ENCODE measurements at places on chromosomes 1 and 21.

- DNase-seq, result no peak
Observed at GRCh38 chr1:37009521-37009920, 24.8 kb downstream of the GRIK3 start.

GRCh38 chr21:42350927-42351426 is at the start of gene TFF2:
Gene TFF2 (minus strand): TSS chr21:42350994. CDS start chr21:42350957, 37 bp downstream.
- DNase-seq, result no peak

DNA sequence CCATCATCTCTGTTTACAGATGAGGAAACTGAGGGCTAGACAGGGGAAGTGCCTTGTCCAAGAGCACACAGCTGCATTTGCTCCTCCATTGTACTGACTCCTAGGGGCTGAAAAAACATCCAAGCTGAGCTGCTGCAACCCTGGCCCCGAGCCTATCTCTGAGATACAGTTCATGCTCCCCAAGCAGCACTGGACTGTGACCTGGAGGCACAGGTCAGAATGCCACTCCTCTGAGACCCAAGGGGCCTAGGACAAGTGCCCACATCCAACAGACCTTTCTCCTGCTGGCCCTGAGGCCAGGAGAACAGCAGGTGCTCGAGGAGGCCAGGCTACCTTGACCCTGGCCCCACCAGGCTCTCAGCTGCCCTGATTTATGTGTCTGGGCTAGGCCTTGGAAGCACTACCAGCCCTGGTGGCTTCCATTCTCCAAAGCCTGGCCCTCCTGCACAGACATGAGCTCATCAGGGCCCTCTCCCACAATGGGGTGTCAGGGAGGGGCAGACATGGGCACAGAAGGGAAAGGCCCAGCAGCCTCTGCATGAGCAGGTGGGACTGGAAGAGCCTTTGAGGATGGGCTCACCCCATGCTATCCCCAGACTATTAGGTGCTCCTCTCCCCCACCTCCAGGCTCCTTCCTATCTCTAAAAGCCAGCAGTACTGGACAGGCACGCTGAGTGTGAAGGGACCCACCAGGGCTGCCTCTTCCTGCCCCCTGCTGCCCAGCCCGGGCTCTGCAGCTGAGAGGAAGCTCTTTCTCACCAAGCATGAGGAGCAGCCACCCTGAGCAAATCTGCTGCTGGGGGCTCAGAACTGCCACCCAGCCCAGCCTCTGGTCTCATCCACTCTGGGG is 18.8 kb downstream of the ADGRB2 start:
- DNase-seq, result peak; percentile 80

- no peak for DNase-seq
Observed at GRCh38 chr1:115214098-115214497, 124.0 kb downstream of the NGF start.

GRCh38 chr1:12078938-12079861 is 16.1 kb downstream of the TNFRSF8 start:
- DNase-seq, result peak; percentile 77

DNA sequence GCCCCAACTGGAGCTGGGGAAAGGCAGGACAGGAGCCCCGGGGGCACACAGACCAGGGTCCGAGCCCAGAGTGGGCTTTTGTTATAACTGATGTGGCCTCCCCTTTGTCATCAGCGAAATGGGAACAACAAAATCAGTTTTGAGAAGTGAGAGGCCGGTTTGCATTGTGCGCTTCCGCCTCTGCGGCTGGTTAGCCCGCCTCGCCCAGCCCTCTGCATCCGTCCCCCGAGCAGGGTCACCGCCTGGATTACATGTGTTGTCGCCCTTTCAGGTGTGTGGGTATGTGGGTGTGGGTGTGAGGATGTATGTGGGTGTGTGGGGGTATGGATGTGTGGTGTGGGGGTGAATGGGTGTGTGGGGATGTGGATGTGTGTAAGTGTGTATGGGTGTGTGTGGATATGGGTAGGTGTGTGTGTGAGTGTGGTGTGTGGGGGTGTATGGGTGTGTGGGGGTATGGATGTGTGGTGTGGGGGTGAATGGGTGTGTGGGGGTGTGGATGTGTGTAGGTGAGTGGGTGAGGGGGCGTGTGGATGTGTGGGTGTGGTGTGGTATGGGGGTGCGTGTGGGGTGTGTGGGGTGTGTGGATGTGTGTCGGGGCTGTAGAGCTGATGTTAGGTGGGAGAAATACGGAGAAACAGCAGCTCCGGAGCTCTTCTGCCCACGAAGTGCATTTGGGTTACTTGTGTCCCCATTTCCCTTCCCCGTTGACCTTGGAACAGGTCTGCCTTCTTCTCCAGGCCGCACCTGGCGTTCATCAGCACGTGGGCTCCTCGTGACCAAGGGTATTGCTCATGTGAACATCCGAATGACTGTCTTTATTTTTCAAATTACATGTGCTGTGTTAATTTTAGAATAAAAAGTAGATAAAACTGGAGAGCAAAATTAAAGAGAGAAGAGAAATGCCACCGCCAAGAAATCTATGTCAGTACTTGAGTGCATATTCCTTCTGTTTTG is 67.6 kb downstream of the FHAD1 start:
- no peak for DNase-seq

- no peak for DNase-seq
Observed at GRCh38 chr1:86621286-86621685, 74.4 kb downstream of the CLCA4 start.

- peak; percentile 67 for DNase-seq
Observed at GRCh38 chr1:23593556-23594148, 34.4 kb upstream of the ID3 start.

- no peak for DNase-seq
Observed at GRCh38 chr1:108645564-108646184, 15.2 kb downstream of the HENMT1 start.

- DNase-seq, result no peak
Observed at GRCh38 chr21:39000496-39000895, 182.8 kb downstream of the PSMG1 start.

GRCh38 chr1:36084497-36085115 is 712 bp downstream of the TEKT2 start:
- peak; percentile 25 for DNase-seq

DNA sequence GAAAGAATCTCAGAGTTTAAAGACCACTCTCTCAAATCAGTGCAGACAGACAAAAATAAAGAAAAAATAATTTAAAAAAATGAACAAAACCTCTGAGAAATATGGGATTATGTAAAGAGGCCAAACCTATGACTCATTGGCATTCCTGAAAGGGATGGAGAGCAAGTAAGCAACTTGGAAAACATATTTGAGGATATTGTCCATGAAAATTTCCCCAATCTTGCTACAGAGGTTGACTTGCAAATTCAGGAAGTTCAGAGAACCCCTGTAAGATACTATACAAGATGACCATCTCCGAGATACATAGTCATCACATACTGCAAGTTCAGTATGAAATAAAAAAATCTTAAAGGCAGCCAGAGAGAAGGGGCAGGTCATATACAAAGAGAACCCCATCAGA is 43.7 kb upstream of the IVNS1ABP start:
- DNase-seq, result no peak

DNA sequence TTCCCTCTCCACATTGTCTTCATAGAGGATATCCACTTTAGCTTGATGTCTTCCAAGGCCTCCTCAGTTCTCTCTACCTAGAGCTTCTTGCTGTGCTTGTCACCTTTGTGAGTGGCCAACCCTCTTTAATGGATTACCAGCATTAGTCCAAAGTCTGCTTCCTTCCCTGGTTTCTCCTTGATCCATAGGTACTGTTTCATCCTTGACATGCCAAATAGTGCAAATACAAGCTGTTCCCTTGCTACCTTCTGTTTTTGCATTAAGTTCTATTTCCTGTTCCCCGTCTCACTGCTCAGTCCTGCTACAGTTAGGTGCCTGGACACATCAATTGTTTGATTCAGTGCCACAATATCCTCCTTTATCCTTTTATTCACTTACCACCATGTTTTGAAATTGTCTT is 19.2 kb downstream of the MAST2 start:
- no peak for DNase-seq

GRCh38 chr1:244155661-244156060 is 104.6 kb downstream of the ZBTB18 start:
- no peak for DNase-seq

DNA sequence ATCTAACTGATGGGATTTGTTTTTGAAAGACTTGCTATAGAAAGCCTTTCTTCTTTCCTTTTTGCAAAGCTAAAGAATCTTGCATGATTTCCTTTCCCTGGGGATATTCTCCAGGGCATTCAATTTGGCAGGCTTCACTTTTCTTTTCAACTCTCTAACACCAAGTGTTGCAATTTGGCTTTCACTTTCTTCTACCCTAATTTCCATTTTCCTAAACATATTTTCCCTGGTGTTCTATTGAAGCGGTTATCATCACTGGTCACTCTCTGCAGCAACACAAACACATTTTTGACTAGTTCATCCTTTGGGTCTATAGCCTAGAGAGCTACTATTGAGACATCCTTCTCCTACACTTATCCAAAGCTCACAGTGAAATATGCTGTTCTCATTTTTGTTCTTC is 424.5 kb downstream of the NEGR1 start:
- no peak for DNase-seq

DNA sequence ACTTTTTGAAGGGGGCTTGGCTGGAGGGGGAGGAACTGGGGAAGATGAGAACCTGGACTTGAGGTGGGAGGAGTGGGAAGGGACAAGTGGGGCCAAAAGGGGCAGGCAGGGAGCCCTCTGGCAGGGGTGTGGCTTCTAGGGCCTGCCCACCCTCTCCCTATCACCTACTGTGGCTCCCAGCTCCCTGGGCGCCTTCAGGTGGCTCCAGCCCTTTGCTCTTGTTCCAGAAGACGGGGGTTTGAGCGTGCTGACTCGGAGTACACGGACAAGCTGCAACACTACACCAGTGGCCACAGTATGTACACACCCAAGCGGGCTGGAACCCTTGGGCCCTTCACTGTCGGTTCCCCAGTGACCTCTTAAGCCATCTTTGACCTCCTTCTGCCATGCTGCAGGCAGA is 76.5 kb downstream of the LACTBL1 start:
- DNase-seq, result no peak

DNA sequence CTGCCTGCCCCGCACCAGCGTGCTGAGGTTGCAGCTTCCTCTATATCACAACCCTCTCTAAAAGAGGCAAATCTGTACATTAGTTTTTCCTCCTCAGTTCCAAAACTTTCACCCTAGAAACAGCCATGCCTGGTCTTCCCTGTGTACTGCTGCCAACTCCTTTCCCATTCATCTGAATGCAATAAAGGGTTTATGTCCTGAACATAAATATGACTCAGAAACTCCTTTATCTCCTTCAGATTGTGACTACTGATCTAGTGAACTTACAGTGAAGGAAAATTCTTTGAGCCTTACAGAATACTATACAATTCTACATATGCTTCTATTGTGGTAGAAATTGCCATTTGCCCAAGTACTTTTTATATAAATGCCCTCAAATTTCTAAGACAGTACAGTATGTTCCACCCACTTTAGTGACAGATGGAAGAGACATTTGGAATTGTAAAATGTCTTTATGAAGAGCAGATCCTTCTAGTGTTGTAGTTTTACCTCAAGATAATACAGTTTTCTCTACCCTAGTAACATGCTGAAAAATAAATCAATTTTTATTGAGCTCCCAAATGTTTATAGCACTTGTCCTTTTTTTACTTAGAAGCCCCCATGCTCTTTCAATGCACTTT is 345.1 kb upstream of the SNX7 start:
- DNase-seq, result no peak

DNA sequence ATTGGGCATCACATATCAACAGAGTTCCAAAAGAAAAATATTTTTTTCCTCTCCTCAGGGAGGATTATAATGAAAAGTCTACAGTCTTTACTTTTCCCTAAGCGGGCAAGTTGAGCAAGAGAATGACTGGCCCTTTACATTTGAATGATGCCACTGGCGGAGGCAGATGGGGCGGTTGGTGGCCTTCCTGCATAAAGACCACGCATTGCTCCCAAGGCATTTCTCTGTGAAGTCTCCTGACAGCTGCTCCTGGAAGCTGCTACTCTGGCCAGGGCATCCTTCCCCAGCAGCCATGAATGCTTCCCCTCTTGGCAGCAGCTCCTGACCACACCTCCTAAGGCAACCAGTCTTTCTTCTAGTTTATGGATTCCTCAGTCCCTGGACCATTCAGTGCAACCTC is 161.1 kb upstream of the RRP15 start:
- DNase-seq, result peak; percentile 3

DNA sequence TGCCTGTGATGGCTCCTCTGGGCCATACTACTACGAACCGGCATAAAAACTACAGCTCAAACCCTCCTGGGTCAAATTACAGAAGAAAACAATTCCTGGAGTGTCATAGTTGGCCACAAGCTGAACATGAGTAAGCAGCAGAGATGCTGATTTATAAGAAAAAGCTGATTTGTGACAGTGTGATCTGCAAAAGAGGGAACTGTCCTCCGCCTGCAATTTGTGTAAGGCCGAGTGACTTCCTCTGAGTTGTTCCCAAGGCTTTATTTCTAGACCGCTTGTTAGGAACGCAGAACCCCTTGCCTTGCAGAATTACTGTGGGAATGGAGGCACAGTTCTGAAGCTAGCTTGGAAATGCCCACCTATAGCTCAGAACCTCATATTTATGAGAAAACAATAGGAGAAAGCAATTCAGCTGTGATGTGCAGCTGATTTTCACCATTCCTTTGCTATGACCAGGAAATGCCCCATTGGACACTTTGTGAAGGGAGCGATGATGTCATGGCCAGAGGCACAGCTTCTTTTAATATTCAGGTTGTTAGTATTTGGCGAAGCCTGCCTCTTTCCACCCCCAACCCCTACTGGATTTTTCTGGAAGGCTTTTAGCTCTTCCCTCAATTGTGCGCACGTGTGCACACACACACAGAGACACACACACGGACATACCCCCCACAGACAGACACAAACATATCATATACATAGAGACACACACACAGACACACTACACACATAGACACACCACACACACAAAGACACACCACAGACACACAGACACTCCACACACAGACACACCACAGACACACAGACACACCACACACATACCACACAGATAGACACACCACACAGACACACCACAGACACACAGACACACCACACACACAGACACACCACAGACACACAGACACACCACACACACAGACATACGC is 47.6 kb downstream of the IER5 start:
- DNase-seq, result peak; percentile 94

GRCh38 chr1:24641646-24642151 is 1.4 kb upstream of the SRRM1 start:
- DNase-seq, result peak; percentile 33

DNA sequence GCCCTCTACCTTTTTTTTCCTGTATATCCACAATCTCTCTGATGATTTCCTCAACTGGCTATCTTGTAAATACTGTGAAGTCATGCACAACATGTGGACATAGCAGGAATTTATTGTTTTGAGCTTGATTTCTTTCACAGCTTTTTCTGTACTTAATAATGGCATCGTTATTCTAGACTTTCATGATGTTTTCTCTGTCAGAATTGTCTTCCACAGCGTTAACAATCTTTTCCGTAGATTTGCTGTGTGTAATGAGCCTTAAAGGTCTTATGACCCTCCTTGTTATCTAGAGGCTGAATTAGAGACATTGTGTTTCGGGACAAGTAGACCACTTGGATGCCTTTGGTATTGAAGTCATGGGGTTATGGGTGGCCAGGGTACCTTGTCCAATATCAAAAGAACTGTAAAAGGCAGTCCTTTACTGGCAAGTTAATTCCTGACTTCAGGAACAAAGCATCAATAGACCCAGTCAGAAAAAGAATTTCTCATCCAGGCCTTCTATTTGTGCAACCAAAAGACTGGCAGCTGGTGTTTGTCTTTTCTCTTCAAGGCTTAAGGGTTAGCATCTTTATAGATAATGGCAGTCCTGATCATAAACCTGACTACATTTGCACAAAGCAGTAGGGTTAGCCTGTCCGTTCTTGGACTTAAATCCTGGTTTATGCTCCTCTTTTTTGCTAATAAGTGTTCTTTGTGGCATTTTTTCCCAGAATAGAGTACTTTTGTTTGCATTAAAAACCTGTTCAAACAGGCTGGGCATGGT is 30.1 kb upstream of the CHAF1B start:
- no peak for DNase-seq

GRCh38 chr21:43287111-43287760 is 118.4 kb downstream of the CRYAA start:
- DNase-seq, result no peak
